ENCODE measurements at places on chromosomes 2 and 18.

DNA sequence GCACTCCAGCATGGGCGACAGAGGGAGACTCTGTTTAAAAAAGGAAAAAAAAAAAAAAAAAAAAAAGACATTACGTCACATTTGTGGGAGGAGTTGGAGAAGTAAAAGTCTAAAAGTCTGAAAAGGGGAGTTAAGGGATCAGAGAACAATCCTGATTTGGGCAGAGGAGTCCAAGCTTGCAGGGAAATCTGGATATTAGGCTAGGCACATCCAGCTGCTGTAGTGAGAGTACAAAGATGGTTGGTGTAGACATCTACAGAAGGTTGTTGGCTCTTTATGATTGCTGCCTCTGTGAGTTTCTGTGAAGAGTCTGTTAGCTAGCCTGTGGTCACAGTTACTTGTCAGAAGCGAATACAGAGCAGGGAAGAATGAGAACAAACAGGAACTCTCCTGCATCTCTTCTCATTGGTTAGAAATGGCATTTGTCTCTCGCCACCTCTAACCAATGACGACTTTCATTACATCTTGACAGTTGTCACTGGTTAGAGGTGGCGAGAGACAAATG, 3.3 kb upstream of the OSBPL6 start:
- no peak for DNase-seq

GRCh38 chr2:176419591-176420071, 150.4 kb downstream of the MTX2 start:
- no peak for DNase-seq

DNA sequence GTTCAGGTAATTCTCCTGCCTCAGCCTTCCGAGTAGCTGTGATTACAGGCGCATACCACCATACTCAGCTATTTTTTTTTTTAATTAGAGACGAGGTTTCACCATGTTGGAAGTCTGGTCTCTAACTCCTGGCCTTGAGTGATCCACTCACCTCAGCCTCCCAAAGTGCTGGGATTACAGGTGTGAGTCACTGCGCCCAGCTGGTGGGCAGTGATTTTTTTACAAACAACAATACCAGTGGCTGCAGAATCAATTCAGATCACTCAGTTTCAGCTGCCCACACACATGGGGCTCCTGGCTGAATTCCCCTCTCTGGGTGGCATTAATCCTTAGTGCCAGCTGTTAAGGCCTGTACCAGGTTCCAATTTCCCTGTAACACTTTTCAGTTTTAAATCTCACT, 13.3 kb upstream of the CYRIA start:
- DNase-seq, result no peak

GRCh38 chr2:18849841-18850578, 260.6 kb upstream of the NT5C1B start:
- DNase-seq, result no peak

DNA sequence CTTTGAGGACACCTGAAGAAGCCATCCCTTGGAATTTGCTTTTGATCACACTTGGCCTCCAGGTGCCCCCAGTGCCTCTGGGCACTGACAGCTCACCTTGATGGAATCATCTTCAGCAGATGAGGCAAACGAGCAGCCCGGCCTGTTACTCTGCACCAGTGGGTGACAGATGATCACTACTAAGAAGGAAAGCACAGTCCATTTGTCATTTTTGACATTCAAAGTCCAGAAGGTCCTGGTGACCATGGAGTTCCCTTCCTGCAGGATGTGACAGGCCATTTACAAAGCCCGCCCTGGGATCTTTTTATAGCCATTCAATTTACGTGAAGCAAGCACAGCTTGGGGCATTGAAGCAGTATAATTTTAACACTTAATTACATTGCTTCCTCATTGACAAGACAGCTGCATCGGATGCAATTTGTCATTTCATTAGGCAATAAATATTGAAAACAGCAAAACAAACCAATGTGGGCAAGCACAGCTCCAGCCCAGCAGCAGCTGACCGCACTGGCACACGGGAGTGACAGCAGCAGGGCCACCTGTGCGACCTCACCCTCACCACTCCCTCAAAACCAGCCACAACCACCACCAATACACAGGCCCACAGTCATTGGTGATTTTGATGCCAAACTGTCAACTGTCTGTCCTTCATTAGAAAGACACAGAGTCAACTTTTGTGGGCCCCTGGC, 76.0 kb upstream of the SLC66A3 start:
- no peak for DNase-seq
